ENCODE measurements at places on chromosomes 1 and 21.
A peak's percentile ranks its signal among the peaks of the same experiment; 100 is the strongest.

- no peak for DNase-seq
These were observed 73.3 kb upstream of the PGD start for GRCh38 chr1:10325521-10325920.

- DNase-seq, result peak; percentile 1
These were observed 358.1 kb downstream of the LRRIQ3 start for GRCh38 chr1:73839922-73840321.

GRCh38 chr1:26701995-26702679 is 6.3 kb downstream of the ARID1A start:
- no peak for DNase-seq

GRCh38 chr1:159121526-159121925 is 45.0 kb upstream of the AIM2 start:
- no peak for DNase-seq

GRCh38 chr21:14270631-14271030 is 54.7 kb downstream of the RBM11 start:
- DNase-seq, result no peak

DNA sequence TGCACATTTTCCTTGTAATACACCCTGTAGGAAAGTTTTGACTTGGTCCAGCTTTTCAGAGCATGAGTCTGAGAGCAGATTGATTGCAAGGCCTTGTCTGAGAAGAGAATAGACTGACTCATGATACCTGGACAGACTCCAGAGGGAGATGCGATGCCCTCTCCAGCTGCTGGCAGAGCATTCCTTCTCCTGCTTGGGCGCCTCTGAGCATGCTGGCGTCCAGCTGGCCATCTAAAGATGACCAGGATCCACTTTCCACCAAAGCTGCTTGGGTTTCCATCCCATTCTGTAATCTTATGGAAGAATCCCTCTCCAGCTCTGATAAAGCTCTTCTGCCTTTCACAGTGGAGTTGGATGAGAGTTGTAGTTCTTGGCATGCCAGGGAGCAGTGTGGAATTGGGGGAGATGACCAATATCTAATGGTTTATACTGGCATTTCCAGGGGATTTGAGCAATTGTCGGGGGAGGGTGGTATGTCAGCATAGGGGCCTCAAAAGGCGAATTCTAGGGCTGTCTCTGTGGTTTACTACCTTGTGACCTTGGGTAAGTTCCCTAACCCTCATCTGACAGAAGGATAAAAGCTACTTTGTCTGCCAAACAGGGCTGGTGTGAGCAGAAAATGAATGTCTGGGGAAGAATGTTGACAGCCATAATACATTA is 19.5 kb downstream of the SZRD1 start:
- DNase-seq, result peak; percentile 64

DNA sequence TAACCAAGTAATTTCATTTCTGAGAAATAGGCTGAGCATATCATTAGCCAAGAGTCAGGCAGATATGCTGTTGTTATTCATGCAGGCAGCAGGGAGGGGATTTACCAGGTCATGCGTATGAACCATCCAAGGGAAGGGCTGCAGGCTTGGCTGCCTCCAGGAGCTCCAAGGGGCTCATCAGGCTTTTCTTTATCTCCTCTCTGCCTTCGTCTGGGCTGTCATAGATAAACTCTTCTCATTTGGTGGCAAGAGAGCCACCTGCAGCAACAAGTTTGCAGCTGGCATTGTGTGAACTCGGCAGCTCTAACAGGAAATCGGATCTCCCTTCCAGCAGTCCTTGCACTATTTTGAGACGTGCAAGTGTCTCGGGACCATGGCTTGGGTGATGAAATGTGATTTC is 7.5 kb downstream of the CCDC27 start:
- no peak for DNase-seq

DNA sequence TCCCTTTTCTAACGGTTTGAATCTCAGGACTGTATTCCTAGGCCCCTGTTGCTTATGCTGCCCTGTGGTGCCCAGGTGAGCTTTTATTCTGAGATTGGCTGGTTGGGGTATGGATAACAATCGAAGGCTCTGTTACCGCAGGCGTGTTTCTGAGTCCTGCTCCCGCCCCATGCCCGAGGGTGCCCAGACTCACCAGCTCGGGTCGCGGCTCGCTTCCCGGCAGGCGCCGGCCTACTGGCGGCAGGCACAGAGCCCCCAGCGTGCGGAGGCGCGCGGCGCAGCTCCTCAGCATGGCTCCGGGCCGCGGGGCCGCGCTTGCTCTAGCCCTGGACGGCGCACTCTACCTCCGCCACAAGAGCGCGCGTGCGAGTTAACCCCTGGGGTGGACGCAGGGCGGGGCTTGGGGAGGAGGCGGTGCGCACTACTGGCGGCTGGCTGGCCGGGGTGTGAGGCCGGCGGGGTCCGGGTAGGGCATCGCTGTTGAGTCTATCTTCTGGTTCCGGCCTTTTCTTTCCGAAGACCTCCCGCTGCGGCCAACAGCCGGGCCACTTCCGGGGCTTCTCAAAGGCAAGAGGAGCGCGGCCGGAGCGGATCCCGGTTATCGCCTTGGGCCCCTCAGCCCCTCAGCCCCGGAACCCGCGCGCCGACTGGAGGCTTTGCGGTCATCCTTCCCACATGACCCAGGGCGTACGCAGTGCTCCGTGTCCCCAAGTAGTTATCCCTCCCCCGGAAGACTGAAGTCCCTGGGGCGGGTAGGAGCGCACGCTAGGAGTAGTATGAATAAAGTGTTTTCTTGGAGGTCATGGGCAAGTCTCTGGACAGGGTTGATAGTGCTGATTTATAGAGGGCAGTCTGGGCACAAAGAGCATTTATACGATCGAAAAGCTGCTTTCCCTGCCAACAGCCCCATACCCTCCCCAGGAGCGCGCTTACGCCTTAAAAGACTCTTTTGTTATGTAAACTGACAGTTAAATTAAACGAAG is at the start of gene THEM4:
THEM4 (minus strand) TSS at position 345 of the 983 bp plus-strand sequence; CDS start at position 292, 53 bp downstream.
- DNase-seq, result peak; percentile 96

DNA sequence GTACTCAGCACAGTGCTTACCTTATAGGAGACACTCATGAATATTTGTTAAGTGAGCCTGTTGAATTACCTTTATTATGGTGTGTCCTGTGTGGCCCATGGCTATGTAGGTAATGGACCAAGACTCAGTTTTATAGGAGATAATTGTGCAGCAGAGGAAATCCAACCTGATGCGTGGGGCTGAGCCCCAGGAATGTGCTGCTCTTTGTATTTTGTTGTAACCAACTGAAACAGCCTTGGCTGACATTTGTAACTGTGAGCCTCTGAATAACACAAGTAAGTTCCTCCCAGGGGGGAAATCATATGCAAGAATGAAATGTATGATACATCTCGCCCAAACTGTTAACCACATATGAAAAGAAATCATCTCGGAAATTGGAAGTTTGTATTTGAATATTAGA is 364.2 kb upstream of the ZP4 start:
- DNase-seq, result no peak

GRCh38 chr1:157472056-157472701 is 80.1 kb downstream of the FCRL5 start:
- DNase-seq, result no peak

- peak; percentile 16 for DNase-seq
These were observed 180.8 kb downstream of the BRINP2 start for GRCh38 chr1:177351361-177352108.

GRCh38 chr1:84402060-84402459 is 3.8 kb downstream of the DNASE2B start:
- DNase-seq, result no peak

DNA sequence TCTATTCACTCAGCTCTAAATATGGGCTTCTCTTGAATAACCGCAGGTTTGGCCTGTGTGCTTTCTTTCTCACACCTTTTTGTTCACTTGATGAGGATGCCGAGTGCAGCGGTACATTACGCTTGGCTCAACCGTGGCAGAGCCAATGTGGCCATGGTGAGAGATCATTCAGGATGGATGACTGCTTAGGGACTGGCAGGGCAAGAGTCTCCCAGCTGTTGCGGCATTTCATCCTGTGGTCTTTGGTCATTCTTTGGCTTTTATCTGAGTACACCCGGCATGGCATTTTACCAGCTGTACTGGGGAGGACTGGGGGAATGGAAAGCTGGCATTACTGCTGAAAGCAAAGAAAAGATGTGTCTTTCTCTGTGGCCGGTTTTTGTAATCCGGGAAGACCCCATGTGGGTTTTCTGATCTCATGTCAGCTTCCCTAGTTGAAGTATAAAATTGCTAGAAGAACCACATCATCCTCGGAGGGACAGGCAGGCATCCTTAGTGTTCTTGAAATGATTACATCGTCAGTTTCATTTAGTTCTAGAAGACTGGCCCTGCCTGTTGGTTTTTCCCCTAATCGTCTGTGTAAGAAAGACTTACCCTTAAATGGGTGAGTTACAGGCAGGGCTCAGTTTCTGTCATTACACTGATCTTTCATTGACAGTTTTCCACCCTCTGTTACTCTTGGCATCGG is 15.1 kb downstream of the PCP4 start:
- no peak for DNase-seq

GRCh38 chr1:206814716-206815341 is 42.5 kb upstream of the IL10 start:
- DNase-seq, result peak; percentile 60

GRCh38 chr1:186869526-186870228 is 40.9 kb downstream of the PLA2G4A start:
- DNase-seq, result no peak

DNA sequence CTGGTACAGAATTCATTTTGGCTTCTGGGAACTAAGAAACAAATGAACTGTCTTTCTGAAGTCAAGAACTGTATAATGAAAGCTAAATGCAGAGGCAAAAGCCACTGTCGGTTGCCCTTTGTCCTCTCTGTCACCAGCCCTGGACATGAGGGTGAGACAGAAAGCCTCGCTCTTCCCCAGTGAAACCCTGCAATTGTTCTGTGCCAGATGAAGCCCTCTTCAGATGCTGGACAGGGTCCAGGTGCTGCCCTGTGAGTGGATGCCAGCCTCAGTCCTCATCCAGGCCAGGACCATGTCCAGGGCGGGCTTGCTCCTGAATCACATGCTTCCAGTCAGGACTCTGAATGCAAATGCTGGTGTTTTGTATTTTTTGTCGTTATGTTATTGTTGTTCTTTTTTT is 138.7 kb downstream of the RUNX1 start:
- DNase-seq, result no peak

DNA sequence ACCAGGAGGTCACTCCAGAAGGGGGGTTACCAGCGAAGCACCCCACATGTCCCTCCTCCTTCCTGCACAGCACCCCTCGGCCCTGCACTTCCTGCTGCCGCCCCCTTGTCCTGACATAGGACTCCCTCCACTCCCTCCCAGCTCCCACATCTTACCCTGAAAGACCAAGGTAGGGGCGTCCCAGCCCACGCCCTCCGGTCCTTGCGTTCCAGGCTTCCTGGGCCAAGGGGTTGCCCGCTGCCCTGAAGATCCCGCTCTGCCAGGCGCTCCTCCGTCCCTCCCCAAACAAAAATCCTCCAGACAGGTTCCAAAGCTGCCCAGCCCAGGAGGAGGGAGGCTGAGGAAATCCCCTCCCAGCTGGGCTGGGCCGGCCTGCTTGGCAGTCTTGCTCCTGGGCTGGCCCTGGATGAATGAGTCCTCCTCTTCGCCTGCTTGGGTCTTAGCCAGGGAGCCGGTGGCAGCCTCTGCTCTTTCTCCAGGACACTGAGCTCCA is at the start of gene RHBDL2:
RHBDL2 (minus strand) TSS at position 304 of the 493 bp plus-strand sequence. CDS start 22,618 bp downstream, outside the sequence.
- DNase-seq, result peak; percentile 48

DNA sequence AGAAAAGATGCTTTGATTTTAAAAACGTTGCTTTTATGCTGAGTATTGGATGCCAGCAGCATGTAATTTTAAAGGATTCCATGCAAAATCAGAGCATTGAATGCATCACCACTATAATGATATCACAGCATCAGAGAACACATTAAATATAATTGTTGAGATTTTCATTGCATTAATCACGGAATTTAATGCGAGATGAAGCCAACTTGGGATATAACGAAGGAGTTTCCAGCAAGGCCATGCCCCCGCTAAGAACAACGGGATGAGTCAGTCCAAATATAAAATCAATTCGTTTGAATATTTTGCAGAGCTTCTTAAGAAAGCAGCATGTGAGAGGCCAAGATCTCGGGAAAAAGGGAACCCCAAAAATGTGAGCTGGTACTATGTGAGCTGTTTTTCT is 423.4 kb upstream of the CHRM3 start:
- no peak for DNase-seq

DNA sequence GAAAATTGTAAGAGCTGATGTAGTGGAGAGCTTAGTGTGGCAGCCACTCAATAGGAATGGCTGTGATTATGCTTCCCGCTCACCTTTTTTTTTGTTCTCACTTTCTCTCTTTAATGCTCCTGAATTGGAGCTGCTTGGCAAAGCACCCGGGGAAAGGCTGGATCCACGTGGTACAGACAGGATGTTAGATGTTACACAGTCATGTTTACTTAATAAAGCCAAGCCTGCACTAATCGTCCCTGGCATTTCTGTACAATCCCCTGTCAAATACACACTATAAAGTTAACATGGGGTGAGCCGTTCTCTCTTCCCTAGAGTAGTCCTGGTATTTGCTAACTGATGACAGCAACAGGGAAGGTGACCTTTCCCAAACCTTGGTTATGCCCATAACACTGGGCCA is 187.8 kb downstream of the ZSCAN20 start:
- no peak for DNase-seq

DNA sequence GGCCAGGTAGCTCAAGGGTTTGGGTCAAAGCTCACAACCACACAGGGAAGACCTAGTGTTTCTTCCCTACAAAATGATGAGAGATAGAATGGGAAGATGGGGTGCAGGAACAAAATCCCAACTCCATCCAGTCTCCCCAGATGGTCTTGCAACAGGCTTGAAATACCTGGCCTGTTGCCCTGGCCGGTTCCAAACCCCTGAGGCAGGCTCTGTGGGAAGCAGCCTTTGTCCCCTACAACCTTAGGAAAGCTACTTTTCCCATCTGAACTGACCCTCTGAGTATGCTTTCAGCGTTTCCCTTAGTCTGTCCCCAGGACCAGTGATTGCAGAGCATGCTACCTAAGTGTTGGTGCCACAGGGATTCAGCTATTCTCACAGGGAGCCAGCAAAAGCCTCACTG is 104.0 kb downstream of the GDAP2 start:
- no peak for DNase-seq

DNA sequence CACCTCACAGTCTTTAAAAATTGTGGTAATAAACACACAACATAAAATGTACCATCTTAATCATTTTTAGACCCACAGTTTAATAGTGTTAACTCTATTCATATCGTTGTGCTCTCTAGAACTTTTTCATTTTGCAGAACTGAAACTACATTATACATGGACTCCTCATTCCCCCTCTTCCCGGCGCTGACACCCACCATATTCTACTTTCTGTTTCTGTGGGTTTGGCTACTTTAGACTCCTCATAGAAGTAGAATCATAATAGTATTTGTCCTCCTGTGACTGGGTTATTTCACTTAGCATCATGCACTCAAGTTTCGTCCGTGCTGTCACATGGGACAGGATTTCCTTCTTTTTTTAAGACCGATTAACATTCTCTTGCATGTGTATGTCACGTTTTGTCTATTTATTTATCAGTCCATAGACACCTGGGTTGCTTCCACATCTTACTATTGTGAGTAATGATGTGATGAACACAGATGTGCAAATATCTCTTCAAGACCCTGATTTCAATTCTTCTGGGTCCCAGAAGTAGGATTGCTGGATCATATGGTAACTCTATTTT is 62.9 kb upstream of the TMPRSS2 start:
- no peak for DNase-seq

Data from choroid plexus epithelial cell (primary cell).